ENCODE measurements at places on chromosomes 5 and 9.

- no peak for DNase-seq
These were observed 23.4 kb upstream of the ORM1 start for GRCh38 chr9:114299286-114300152.

DNA sequence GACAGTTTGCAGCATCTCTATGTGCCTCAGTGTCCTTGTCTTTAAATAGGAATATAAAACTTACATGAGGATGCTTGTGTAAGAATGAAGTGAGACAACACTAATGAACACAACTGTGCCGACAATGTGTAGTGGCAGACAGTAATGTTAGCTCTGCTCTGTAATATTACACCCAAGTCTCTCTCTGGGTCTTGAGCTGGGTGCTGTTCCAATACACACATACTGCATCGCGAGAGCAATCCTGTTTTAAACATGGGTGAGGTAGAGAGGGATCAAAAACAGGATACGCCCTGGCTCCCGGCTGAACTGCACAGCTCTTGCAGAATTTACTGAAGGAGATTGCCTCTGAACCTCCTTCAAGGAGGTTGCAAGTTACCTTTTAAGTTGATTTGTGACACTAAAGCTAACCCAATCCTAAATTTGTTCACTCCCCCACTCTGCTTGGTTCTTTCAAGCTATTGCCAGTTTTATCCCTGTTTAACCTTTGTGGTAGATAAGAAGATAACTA is 155.2 kb upstream of the ISL1 start:
- DNase-seq, result no peak

DNA sequence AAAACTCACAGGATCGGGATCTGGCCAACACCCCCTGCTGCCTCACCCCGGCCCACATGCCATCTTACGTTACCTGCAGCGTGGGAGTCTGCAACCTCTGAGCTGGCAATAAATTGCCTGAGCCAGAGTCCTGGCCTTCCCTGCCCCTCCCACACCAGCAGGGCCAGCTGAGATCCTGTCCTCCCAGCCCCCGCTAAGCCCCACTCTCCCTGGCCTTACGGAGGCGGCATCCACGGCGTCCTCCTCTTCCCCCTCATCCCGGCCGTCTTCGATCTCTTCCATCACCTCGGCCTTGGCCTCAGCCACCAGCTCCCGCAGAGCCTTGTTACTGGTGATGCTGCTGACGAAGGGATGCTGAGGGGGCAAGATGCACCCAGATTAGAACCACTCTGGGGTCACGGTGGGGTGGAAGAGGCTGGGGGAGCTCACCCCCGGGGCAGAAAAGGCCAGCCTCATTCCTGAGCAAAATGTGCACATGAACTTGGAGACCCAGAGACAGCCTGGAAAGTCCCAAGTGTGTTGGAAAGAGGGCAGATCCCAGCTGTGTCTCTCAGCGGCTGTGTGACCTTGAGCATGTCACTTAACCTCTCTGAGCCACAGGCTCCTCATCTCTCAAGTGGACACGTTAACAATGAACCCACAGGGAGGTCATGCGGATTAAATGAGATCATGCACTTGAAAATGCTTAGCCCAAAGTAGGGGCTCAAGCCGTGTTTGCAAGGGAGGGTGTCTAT is 89.9 kb upstream of the FBXW11 start:
- no peak for DNase-seq

- DNase-seq, result no peak
These were observed 158.7 kb downstream of the NMUR2 start for GRCh38 chr5:152246401-152246800.

- no peak for DNase-seq
These were observed 142.2 kb upstream of the PRLR start for GRCh38 chr5:35372482-35372881.

DNA sequence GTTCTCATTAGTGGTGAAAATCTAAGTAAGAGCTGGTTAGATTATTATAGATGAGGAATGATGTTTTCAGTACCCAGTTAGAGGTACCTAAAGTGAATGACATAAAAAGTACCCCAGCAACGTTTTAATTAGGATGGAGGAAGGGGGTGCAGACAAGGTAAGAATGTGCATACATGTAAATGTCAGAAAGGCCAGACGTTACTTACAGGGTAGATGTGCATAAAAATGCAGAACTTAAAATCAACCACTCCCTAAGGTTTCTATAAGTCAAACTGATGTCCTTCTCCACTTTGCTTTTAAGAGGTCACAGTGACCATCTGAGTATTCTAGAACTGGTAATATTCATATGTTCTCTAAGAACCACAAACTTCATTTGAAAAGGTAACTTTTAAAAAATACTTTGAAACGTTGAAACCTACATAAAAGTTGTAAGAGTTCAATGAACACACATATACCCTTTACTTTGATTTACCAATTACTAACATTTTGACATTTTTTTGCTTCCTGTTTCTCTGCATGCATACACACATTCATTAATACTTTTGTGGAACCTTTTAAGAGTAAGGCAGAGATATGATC is 18.8 kb downstream of the ACTL7A start:
- DNase-seq, result no peak

DNA sequence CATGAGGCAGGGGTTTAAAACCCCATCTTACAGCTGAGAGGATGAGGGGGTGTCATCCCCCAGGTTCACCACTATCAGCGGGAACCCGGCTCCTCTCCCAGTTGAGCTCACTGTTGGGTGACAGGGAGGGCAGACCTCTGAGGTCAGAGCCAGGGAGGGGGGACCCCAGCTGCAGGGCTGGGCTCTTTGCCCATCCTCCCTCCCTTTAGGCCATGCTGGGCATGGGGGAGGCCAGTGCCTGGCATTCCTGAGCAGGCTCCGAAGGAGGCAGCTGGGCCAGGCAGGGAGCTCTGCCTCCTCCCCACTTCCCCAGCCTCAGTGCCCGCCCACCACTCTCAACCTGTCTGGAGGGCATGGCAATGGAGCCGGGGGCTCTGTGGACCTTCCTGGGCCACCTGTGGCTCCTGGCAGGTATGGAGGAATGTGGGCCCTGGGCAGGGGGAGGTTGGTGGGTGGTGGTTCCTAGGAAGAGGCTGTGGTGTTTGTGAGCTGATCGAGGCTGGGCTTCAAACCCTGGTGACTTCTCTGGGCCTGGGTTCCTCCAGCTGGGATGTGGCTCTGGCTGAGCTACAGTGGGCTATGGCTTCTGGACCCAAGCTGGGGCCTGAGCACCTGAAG is 12.6 kb downstream of the CRB2 start:
- DNase-seq, result no peak

GRCh38 chr9:304519-305185 is 90.0 kb downstream of the DOCK8 start:
- no peak for DNase-seq

DNA sequence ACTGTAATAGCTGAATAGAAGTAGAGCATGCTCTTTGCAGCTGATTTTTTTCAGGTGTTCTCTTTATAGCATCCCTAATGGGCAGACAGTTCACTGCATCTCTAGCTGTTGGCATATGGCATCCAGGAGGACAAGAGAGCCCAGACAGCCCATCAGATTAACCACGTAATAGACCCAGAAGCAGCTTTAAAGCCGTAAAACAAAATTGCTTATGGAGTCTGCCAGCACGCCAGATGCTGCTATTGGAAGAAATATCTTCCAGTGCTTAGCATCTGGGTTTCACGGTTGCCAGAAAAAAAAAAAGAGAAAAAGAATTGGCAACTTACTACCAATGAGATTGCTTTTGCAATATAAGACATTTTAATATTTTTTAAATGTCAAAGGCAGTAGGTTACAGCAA is 869.4 kb upstream of the NUDT12 start:
- no peak for DNase-seq

GRCh38 chr5:62969409-62970120 is 390.9 kb downstream of the LRRC70 start:
- DNase-seq, result no peak

DNA sequence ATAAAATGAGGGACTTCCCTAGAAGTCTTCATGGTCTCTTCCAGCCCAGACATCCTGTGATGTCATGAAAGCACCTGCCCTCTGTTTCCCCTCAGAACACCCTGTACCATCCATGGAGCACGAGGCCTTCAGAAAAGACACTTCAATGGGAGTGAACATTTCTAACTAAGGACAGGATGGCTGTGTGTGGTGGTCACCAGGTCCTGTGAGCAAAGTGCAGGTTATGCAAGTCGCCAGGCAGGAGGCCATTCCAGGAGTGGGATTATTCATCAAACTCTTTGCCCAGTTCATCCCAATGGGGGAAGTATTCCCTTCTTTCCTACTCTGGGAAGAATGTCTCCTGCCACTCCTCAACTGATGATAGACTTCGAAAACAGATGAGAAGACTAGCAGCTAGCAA is 80.5 kb downstream of the SLC1A3 start:
- DNase-seq, result no peak

- no peak for DNase-seq
These were observed 109.5 kb downstream of the FOXD1 start for GRCh38 chr5:73339051-73339575.

- no peak for DNase-seq
These were observed 1644.5 kb upstream of the NUDT12 start for GRCh38 chr5:105207066-105207465.

- no peak for DNase-seq
These were observed 92.9 kb downstream of the NDFIP1 start for GRCh38 chr5:142201471-142201887.

DNA sequence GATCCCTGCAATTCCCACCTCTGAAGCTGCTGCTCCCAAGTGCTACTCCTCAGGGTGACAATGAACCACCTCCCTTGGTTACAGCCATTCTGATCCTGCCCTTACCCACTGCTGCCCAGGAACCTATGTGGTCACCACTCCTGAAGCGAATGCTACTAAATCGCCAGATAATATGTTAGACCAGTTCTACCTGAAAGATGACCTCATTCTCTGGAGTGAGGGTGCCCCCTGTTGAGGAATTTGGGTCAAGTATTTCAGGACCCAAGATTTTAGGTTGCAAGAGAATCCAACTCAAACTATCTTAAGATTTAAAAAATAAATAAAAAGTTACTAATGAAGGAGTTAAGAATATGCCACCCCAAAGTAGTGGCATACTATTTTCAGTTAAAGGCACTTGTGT is 5.8 kb upstream of the SNAPC3 start:
- no peak for DNase-seq

- no peak for DNase-seq
These were observed 1.0 kb downstream of the TLE4 start for GRCh38 chr9:79572608-79573411.

DNA sequence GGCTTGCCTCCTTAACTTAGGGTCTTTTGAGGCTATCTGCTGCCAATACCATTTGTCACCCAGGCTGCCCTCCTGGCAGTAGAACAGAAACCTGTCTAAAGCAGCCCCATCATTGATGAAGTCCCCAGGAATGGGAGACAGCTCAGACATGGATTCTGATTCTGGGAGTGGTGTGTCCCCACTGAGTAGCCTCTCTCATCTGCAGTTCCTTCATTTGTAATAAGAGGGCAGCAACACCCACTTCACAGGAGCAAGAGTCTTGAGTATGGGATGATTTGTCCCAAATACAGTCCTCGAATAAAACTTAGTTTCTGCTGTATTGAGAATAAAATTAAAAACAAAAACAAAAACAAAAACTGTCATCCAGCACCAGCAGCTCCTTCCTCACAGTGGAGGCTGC is 167.6 kb downstream of the ASTN2 start:
- no peak for DNase-seq

DNA sequence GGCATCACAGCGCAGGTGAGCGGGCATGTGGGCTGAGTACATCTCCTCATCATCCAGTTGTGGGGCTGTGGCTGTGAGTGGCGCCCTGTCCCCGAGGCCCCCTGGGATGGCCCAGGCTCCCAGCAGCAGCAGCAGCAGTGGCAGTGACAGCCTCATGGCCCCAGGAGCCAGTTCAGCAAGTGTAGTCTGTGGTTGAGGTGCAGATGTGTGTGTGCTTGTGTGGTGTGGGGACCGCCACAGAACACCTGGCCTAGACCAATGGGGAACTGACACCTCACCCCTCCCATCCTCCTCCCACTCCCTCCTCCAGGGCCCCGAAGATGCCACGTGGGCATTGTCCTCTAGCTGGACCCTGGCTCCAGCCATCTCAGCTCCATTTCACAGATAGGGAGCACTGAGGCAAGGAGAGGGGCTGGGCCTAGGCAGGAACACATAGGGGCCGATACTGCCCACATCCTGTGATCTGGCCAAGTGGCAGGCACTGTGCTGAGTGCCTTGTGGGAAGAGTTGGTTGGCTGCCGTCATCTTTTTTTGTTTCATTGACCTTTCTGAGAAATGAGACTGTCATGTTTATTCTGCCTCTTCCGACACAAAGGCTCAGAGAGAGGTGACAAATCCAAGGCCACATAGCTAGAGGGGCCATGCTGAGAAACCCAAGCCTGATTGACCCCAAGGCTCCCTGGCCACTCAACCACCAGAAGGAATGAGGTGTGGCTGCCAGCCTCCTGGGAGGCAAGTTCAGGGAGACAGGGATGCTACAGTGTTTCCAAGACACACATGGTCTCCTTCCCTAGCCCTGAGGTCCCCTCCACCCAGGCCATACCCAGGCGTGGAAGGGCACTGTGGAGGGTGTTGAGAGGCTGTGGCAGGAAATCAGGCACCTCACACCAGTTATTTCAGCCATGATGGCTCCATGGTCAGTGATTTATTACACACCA is at the start of gene MZB1:
Gene MZB1 (minus strand): TSS at position 213 of the 938 bp plus-strand sequence. CDS start 57 bp downstream, at position 156.
- DNase-seq, result no peak

DNA sequence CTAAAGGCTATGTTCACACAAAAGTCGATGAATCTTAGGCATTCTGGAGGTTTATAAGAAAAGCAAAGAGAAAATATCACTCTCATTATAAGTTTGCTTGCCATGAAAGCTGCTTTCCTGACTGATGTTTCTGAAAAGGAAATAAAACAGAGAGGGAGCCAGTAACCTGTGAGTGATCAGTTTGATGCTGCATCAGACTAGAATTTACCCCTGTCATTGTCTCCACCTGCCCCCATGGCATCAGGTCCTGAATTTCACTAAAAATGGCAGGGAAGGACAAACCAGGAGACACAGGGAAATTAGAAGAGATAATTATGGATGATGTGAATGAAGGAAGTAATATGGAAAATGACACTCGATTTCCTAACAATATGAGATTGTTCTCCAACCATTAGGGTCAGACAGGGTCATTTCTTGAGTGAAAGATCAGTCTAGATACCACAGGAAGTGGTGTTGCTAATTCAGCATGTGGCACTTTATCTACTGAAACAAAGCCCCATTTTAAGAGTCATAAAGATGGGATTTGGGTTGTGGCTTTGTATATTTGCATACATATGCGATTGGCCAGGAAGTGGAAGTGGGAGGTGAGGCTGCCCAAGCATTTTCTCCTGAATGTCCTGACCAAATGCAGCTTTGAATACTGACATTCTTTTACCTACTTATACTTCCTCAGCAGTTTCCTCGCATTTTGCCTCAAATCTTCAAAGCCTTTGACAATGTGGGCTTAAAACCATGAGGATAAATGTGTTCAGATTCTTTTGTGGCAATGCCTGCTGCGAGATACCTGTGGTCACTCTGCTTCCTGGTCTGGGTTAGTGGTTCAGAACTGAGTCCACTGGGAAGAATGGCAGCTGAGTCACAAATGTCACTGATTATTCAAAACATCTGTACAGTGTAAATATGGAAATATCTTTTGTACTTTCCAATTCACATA is 29.7 kb downstream of the MEGF10 start:
- DNase-seq, result no peak

GRCh38 chr9:129264388-129264787 is 86.3 kb upstream of the IER5L start:
- no peak for DNase-seq

- no peak for DNase-seq
These were observed 1.9 kb downstream of the MIGA2 start for GRCh38 chr9:129038109-129038852.
